ENCODE measurements at places on chromosomes 4 and X. TPM values are rescaled to one million over a fixed set of nuclear protein-coding genes. Genes with fewer than 3 reads are reported as not detected.

DNA sequence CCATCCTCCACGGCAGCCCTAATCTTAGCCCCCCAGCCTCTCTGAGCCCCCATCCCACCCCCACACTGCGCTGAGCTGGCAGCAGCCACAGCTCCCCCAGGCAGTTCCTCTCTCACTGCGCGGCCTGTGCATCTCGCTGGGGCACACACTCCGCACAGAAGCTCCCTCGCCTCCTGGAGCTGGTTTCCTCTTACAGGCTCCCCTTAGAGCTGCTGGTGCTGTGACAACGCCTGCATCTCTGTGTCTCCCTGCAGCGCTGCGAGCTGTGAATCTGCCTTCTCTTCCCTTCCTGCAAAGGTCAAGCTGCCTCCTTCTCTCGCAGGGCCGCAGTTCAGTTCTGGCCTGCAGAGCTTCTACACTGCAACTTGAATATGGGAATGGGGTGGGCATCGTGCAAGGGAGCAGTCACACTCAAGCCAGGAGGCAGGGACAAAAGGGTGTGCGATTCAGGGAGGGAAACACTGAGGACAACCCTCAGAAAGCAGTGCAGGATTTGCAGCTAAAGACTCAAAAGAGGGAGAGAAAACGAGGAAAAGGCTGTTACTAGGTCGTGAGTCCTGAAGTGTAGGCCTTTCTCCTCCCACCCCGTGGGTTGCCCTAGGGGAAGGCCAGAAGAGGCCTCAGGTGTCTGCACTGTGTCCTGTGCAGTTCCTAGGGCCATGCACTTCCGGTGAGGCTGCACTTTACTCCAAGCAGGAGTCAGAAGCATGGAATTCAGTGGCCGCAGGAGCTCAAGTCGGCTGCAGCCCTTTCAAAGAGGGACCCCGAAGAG, 87.0 kb downstream of the BCOR start:
- DNase-seq: no peak

DNA sequence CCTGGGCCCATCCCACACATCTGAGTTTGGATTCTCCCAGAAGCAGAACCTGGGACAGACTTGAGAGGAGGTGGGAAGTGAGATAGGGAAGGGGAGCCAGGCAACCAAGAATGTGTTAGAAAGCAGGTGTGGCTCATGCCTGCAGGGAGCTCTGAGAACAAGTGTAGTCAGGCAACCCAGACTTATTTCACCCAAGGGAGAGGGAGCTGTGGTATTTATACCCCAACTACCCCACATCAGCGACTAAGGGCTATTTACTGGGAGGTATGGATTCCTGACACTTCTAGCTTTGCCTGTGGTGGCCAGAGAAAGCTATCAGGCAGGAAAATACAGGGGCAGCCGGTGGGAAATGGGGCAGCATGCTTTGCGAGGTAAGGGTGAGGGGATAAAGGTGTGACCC, 125.8 kb upstream of the MSX1 start:
- no peak for DNase-seq

- DNase-seq: no peak
These were observed 871.1 kb upstream of the SLIT2 start for GRCh38 chr4:19380600-19380999.

DNA sequence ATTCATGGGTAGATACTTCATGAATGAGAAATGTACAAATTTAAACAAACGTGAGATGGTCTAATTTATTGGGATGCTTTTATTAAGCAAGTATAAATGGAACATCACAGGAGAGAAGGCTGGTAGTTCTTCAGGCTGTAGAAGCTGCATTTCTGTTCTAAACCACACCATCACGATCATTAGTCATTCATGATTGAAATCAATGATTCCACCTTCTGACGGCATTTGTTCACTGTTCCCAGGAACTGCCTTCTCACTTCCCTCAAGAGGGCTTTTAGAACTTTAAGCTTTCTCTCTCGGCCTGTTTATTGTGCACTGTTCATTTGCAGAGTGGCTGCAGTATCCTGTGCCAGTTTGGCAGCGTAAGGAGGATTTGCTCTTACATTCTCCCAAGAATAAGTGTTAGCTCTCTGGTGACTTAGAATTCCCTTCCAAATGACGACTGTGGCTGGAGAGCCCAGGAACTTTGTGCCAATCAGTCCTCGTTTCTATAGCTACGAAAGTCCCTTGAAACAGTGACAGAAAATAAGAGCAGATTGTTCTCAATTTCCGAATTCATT, 54.7 kb downstream of the MFAP3L start:
- DNase-seq: no peak

DNA sequence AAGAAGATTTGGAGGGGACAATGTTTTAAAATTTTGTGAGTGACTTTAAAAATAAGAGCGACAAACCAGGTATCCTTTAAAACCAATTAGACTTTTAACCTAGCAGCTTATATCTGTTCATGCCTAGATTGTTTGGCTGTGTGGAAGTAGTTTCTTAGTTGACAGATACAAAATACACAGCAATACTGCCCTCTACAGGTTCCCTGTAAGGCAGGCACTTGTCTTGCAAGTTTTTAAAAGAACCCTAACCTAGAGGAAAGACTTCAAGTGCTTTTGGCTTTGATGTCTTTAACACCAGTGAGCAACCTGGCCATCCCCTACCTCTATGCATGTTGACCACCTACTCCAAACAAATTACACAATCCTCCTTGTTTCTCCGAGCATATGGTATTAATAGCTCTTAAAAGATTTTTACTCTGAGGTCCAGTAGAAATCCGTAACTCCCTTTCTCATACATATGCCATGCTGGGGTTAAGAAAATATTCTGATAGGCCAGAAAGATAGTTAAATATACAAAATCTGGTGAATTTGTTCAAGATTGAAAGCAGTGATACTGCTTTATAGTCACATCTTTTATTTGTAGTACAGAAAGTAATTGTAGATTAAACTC, 273.0 kb downstream of the ARHGAP24 start:
- DNase-seq: peak; percentile 86

DNA sequence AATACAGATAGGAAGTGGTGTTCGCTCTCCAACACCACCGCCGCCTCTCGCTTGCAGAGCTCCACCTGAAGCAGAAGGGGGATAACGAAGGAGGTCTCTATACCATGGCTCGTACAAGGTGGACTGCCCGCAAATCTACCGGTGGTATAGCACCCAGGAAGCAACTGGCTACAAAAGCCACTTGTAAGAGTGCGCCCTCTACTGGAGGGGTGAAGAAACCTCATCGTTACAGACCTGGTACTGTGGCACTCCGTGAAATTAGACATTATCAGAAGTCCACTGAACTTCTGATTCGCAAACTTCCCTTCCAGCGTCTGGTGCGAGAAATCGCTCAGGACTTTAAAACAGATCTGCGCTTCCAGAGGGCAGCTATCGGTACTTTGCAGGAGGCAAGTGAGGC, 5.2 kb upstream of the BMP15 start:
- DNase-seq: no peak

DNA sequence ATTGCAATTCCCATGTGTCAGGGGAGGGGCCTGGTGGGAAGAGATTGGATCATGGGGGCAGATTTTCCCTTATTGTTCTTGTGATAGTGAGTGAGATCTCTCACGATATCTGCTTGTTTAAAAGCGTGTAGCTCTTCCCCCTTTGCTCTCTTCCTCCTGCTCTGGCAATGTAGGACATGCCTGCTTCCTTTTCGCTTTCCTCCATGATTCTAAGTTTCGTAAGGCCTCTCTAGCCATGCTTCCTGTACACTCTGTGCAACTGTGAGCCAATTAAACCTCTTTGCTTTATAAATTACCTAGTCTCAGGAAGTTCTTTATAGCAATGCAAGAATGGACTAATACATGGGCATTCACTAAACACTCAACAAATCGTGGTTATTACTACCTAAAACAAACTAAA, 37.2 kb upstream of the PAPSS1 start:
- no peak for DNase-seq

- no peak for DNase-seq
These were observed 135.6 kb upstream of the SMAD1 start for GRCh38 chr4:145346081-145346480.

- DNase-seq: no peak
These were observed 15.1 kb downstream of the XG start for GRCh38 chrX:2766906-2767305.

DNA sequence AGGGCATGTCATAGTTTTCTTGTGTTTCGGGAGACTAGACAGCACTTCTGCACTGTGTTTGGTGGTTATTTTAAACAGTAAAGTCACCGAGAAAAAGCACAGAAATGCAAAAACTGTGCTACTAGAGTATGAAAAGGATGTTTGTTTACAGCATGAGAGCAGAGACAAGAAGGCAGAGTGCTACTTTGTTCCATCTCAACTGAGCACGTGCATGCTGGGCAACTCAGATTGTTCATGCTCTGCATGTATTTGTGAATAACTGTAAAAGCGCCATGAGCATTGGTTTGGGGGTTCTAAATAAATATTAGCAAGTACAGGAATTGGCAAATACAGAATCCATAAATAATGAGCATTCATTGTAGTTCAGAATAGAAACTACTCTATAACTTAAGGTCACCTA, 7.4 kb downstream of the EVC start:
- DNase-seq: no peak

DNA sequence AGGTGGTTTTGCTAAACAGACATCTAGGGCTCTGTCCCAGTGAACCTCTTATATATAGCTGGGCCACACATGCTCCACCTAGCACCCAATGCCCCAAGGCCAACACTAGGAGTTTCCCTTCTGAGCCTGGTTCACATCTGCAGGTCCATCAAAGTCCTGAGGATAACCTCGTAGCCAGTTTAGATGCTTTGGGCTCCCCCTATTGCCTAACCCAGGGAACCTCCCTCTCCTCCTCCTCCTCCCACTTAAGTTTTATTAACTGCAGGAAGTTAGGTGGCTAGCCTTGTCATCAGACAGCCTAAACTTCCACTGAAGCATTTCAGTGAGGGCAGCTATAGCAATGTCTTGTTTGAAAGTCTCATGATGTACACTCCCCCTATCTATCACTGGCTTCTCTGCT, 88.0 kb downstream of the GUCY2F start:
- no peak for DNase-seq

GRCh38 chr4:142419712-142420111, 426.4 kb downstream of the INPP4B start:
- DNase-seq: no peak

DNA sequence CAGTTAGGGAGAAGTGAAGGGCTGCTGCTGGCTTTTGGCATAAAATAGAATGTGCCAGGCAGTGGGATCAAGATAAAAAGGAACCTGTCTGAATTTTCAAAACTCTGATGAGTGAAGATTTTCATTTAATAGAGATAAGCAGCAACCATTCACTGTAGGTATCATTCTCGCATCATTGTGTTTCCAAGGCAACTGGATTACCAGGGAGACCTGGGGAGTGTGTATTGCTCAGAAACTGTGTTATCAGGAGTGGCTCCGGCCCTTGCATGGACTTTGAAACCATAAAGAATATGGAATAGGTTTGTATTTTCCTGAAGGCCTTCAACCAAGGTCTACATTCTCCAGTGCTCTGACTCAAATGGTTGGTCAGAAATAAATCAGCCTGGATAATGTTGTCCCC, 23.3 kb upstream of the MAGEA4 start:
- no peak for DNase-seq

- no peak for DNase-seq
These were observed 25.4 kb downstream of the ATP7A start for GRCh38 chrX:77935886-77936285.

GRCh38 chr4:126354784-126355183, 1040.0 kb downstream of the FAT4 start:
- DNase-seq: no peak

P2RY8 gene
- polyA plus RNA-seq: 0.51 TPM

NRK gene
- 189 TPM for polyA plus RNA-seq

UPF3B gene
- polyA plus RNA-seq: 13.5 TPM

DUSP21 gene
- not detected for polyA plus RNA-seq

IBSP gene
- polyA plus RNA-seq: not detected

PABPC4L gene
- 7.2 TPM for polyA plus RNA-seq

BMPR1B gene
- polyA plus RNA-seq: 16.0 TPM

All from forelimb muscle (tissue), 1 donor.